ENCODE measurements at places on chromosomes 7 and 10.

DNA sequence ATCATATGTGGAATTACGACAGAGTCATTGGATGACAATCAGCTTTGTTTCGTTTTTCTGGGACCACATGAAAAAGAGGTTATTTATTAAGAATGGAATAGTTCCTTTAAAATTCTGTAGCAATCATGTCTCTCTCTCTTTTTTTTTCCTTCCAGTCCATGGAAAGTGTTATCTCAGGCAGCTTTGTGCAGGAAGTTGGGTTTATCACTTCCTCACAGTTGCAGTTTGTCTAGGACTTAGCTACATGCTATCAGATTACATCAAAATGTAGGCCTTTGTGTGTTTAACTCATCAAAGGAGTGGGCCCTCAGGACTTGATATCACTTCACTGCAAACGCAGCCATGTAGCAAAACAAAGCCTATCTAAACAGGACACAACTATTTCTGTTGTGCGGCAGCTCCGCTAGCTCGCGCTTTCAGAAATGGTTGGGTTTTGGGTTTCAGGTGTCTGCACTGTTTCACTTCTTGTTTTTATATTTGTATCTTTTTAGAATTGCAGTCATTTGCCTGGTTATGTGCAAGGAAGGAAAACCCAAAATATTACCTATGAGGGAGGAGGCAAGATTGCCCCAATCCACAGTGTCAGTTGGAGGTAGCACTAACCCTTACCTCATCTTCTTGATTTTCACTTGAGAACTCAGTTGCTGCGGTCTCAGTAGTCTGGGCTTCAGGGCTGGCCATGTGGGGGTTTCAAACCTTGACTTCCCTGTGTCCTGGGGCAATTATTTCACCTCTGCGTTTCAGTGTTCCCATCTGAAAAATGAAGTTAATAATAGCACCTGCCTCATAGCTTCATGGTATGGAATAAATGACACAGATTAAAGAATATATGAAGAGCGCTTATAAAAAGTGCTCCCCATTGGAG lies 66.7 kb downstream of the HHEX start:
- H3K4me3 ChIP-seq = no peak overlapping the region
- peak; percentile 60 for DNase-seq
- H3K27me3 ChIP-seq = no peaks in the 10 kb centered on the region

- no peaks in the 10 kb centered on the region for H3K4me1 ChIP-seq
- no peak overlapping the region for H3K27ac ChIP-seq
- no peak overlapping the region for H3K4me3 ChIP-seq
- no peak for DNase-seq
- H3K36me3 ChIP-seq = no peaks in the 10 kb centered on the region
Measured at GRCh38 chr7:137475966-137476365, 132.4 kb upstream of the PTN start.

DNA sequence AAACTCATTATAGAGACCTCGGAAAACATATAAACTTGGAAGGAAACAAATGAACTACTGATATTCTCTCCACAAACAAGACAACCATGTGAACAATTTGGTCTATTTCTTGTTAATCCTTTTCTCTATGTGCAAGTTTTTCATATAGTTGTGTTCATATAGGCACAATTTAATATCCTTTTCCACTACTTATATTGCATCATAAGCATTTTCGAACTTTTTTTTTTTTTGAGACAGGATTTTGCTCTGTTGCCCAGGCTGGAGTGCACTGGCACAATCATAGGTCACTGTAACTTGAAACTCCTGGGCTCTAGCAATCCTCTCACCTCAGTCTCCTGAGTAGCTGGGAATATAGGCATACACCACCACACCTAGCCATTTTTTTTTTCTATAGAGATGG lies 5.2 kb downstream of the PEX1 start:
- H3K27ac ChIP-seq = no peak overlapping the region
- H3K27me3 ChIP-seq = no peaks in the 10 kb centered on the region
- H3K36me3 ChIP-seq = no peaks in the 10 kb centered on the region
- DNase-seq = no peak
- peaks cover 9% of the 10 kb centered on the region for H3K4me1 ChIP-seq
- H3K4me3 ChIP-seq = no peak overlapping the region

GRCh38 chr7:136386876-136387275 lies 409.7 kb upstream of the MTPN start:
- no peak overlapping the region for H3K4me3 ChIP-seq
- no peaks in the 10 kb centered on the region for H3K27me3 ChIP-seq
- no peak for DNase-seq

DNA sequence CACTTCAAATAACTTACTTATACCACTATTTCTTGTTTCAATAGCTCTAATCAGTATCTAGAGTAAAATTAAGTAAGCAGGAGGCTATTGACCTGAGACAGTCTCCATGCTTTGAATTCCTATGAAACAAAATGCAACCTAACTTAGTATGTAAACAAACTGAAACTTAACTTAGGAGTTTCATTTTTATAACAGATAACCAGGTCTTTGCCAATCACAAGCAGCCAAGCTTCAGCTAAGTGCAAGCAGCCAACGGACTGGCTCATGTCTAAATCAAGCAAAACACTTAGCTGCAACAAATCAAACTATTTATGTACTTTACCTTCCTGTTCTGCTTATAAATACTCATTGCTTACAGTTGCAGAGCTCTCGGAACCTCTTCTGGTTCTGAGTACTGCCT lies 4.4 kb upstream of the GSTK1 start:
- no peak overlapping the region for H3K4me3 ChIP-seq
- peaks cover 22% of the 10 kb centered on the region for H3K4me1 ChIP-seq
- DNase-seq = no peak
- no peaks in the 10 kb centered on the region for H3K27me3 ChIP-seq

DNA sequence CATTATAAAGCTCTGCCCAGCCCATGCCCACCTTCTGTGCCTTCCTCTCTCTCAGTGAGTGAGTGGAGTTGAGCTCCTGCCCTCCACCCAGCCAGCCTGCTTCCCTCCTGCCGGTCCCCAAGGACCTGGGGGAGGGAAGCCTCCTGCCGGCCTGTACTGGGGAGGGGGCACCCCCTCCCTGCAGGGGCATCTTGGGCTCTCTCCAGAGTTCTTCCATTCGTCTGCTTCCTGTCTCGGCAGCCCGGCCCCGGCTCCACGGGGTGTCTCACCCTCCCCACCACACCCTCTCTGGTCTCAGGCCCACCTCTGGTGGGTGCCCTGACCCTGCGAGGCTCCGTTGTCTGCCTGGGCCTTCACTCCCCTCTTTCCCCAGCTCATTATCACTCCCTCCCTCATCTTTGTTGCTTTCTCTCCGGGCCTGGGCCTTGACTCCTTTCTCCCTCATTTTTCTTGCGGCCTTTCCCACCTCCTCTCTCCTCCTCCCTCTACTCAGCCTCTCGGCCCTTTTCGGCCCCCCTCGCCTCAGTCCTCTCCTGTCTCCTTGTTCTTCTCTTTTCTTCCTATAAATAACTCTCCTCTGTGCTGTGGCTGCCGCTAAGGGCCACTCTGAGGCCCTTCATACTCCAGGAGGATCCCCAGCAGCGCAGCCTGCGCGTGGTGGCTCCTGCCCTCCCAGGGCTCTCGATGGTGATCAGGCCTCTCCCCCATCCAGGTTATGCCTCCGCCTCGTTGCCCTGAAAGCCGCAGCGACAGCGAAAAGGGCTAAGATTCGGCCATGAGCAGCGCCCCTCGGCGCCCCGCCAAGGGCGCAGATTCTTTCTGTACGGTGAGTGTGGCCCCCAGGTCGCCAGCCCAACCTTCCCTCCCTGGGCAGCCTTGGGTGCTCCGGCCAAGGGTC lies 2.1 kb downstream of the SLC4A2 start:
- H3K4me1 ChIP-seq = peaks cover 30% of the 10 kb centered on the region
- H3K36me3 ChIP-seq = peaks cover 5% of the 10 kb centered on the region
- DNase-seq = no peak

DNA sequence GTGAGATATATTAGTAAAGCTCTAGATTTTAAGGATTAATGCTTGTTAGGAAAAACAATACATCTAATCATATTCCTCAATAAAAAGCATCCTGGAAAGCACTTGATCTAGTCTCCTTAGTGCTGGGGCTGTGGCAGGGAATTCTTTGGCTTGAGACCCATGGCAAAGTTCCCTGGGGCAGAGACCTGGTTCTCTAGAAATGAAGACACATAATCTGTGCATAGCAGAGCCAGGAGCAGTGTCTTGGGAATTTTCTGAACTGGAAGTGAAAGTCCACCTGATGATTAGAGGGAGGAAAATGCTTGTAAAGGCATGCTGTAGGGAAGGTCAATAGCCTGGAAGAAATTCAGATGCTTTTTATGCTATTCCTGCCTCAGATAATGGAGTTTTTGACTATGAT lies 247.4 kb downstream of the CDK14 start:
- no peaks in the 10 kb centered on the region for H3K36me3 ChIP-seq
- H3K27me3 ChIP-seq = no peaks in the 10 kb centered on the region
- no peak overlapping the region for H3K4me3 ChIP-seq
- no peaks in the 10 kb centered on the region for H3K4me1 ChIP-seq

DNA sequence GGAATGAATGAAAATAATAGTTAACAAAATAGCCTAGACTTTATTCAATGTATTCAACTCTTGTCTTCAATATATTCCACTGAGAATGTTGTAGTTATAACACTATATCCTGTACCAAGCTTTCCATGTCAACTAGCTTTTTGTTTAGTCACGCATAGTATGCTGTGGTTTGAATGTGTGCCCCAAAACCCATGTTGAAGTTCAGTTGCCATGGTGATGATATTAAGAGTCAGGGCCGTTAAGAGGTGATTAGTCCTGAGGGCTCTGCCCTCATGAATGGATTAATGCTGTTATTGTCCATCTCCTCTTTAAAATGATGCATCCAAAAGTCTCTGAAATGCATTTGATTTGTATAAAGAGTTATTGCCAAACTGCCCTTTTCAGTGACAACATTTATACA lies 887.6 kb downstream of the NRG3 start:
- no peaks in the 10 kb centered on the region for H3K36me3 ChIP-seq
- 0 out of 2 replicates have a peak, but pooled peaks cover 5% of the 10 kb centered on the region for H3K4me1 ChIP-seq
- no peaks in the 10 kb centered on the region for H3K27me3 ChIP-seq
- no peak for DNase-seq

- 0 out of 2 replicates have a peak, but pooled peaks cover 8% of the 10 kb centered on the region for H3K4me1 ChIP-seq
- peaks cover 2% of the 10 kb centered on the region for H3K27me3 ChIP-seq
Measured at GRCh38 chr7:21945454-21946221, at the start of gene CDCA7L. TSS of gene CDCA7L (minus strand) at chr7:21945899. CDS start at chr7:21945804, 95 bp downstream.

DNA sequence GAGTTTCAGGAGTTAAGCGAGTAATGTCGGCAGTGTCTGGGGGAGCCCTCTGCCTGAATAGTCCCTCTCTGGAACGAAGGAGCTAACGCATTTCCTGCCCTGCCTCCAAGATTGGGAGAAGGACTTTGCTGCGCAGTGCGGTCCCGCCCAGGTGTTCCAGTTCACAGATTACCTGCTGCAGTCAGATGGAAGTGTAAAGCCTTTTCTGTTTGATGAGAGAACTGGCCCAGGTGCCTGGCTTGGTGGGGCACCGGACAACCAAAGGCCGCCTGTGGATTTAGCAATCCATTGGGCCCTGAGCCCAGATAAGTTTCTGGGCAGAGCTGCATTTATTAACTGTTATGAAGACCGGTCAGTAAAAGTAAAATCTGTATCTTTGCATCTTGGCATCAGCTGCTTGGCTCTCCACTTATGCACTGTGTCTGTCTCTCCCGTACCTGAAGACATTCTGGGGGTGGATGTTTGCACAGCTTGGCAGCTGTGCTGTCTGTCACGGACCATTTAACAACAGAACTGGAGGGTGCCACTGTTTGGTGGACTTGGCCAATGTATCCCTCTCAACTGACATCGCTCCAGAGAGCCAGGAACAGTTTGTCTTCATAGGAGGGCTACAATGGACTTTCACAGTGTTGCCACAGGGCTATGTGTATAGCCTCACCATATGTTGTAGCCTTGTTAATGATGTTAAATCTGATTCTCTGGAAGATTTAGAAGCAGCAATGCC lies 654.7 kb upstream of the ZWINT start:
- no peaks in the 10 kb centered on the region for H3K36me3 ChIP-seq
- H3K4me1 ChIP-seq = no peaks in the 10 kb centered on the region
- DNase-seq = no peak
- no peak overlapping the region for H3K4me3 ChIP-seq

DNA sequence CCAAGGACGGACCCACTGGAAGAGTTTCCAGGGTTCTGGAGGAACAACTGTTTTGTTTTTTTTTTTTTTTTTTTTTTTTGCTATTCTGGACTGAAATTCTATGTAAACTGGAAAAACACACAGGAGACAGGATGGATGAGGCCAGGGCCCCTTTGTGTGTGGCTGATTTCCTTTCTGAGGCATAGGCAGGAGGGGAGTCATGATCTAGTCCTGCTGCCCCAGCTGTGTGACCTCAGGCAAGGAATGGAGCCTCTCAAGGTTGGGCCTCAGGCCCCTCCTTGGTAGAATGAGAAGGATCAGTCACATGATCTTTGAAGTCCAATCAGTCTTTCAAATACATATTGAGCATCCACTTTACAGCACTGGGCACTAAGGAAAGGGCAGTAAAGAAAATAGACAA lies 87.6 kb downstream of the SH3PXD2A start:
- no peak overlapping the region for H3K27ac ChIP-seq
- DNase-seq = no peak
- H3K4me1 ChIP-seq = no peaks in the 10 kb centered on the region
- no peaks in the 10 kb centered on the region for H3K36me3 ChIP-seq
- H3K27me3 ChIP-seq = no peaks in the 10 kb centered on the region

DNA sequence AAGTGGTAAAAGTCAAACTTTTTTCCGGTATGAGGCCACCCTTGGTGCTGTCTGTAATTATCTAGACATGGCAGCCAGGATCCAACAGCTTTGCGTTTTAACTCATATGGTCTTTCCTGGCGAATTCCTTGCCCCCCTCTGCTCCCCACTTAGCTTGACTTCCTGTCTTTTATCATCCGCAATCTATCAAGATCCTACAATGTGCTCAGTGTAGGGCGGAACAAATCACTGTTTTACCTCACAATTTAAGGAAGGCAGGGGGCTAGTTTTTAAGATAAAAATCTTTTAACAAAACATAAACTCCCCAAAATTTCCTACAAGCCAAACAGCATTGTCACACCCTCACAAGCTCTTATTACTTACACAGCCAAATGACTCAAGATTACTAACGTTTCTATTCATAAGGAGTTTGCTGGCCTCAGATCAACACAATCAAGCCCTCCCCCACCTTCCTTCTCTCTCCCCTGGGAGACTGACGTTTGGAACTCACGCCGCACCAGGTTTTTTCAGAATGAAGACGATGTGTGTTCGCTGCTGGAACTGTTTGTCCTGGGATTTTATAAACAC lies 1.3 kb upstream of the CDK14 start:
- DNase-seq = no peak
- no peak overlapping the region for H3K27ac ChIP-seq
- H3K36me3 ChIP-seq = no peaks in the 10 kb centered on the region
- no peaks in the 10 kb centered on the region for H3K27me3 ChIP-seq
- no peak overlapping the region for H3K4me3 ChIP-seq

All from Caco-2 (cell line).